ENCODE measurements at places on chromosomes 12 and 14.

- DNase-seq: no peak
These were observed 220.7 kb downstream of the TTC6 start for GRCh38 chr14:37816135-37816534.

DNA sequence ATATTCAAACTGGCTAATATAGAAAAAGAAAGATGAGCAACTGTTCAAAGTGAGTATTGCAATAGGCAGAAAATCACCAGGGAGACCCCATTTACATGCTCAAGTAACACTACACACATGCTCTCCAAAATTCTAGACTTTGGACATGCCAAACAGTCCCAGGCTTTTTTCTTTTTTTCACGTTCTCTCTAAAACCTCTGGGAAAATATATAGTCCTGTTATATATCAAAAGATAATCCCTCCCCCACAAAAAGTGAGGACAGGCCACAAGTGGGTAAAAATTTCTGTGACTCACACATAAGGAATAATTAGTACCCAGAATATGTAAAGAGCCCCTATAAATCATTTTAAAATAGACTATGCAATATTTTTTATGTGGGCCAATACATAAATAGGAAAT is 55.2 kb downstream of the EFCAB11 start:
- no peak for DNase-seq

GRCh38 chr14:68981139-68981538 is 2.0 kb upstream of the ACTN1 start:
- DNase-seq: no peak

DNA sequence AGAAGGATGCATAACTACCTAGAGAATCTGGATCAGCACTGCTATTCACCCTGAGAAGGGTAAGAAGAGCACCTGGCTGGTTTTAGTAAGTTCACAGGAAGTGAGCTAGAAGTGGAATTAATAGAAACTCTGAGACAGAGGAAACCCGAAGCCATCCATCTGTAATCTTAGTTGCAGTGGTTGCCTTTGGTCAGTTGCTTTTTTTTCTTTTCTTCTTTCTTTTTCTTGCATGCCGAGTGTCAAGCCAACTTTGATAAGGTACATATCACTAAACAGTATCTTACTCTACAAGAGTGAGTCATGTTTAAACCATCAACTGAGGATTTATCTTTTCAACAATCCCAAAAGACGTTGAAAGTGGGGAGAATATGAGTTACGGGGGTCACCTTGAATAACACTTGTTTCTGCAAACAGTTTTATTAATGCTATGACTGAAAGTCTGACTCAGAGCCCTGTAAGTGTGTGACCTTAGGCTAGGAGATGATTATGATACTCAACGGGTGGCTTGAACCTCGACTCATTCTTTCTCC is 26.7 kb downstream of the C12orf75 start:
- no peak for DNase-seq

DNA sequence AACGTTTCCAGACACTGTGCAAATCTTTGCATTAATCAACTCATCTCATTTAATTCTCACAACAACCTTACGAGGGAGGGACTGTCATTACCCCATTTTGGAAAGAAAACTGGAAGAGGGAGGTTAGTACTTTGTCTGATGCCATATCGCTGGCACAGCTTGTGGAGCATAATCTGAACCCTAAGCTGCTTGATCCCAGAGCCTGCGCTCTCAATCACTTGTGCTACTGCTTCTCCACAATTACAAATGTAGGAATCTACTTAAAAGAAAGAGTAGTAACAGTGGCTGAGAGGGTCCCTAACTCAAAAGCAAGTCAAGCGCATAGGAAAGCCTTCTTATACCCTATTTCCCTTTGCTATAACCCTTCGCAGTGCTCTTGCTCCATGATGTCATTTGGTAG is 3.2 kb downstream of the EFS start:
- no peak for DNase-seq

- DNase-seq: no peak
These were observed 481.1 kb downstream of the PCNX1 start for GRCh38 chr14:71388336-71388735.

- DNase-seq: no peak
These were observed 1365.4 kb downstream of the FSCB start for GRCh38 chr14:43141636-43142191.

- DNase-seq: no peak
These were observed 57.2 kb upstream of the NTF3 start for GRCh38 chr12:5374713-5375112.

DNA sequence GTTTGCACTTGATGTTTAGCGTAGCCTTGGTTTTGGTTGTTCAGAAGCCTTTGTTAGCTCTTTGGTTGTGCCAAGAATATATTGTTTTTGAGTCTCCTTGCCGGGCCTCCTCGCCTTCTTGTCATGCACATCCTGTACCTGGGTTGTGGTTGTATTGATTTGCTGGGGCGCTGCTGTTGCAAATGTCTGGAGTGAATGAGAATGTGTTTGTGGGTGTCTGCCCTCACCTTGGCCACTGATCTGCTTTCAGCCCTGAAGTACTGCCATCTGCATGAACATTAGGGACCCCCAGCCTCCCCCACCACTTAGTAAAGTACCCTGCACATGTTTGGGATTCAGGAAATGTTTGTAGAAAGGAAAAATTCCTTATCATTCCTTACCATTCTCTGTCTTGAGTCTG is 16.5 kb downstream of the PRKCH start:
- no peak for DNase-seq

DNA sequence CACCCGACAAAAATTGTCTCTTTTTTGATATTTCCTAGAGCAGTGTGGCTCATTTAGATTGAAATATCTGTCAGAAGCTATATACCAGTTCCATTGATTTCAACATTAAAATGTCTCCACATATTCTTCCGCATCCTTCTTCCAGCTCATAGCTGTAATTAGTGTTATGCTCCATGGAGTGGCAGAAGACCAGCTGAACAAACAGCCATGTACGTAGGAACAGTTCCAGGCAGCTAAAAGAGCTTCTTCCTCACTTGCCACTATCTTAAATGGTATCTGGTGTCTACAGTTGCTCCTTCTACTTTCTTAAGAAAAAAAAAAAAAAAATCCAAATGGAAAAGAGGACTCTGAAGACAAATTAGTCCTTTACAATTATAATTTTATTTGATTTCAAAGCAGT is 848.0 kb downstream of the DIO2 start:
- no peak for DNase-seq

DNA sequence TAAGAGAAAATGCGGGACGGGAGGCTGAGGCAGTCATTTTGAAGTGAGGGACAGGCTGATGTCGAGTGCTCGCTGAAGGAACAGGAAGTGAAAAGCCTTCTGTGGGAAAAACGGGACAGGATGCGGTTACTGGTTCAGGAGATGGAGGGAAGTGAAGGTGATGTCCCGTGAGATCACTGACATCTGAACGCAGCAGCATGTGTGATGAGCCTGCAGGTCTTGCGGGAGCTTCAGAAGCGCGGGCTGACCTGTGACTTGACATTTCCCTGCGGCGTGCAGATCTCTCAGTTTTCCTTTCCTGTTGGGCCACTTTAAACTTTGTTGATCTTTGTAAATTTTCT is 77.8 kb downstream of the DDX51 start:
- DNase-seq: no peak

GRCh38 chr14:68906439-68906838 is 72.7 kb downstream of the ACTN1 start:
- DNase-seq: no peak

GRCh38 chr14:46490238-46490685 is 161.3 kb downstream of the RPL10L start:
- no peak for DNase-seq

GRCh38 chr12:59927032-59927431 is 331.2 kb downstream of the SLC16A7 start:
- no peak for DNase-seq

DNA sequence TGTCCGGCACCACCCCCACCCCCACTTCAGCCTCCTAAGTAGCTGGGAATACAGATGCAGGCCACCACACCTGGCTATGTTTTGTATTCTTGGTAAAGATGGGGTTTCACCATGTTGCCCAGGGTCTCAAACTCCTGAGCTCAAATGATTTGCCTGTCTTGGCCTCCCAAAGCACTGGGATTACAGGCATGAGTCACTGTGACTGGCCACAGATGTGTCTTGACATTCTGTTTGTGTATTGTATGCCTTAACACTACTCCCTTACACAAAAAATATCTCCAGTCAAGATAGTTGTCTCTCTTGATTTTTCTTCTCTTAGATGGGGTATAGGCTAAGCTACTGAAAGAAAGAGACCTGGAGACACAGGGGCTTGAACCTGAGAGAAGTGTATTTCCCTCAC is 17.6 kb downstream of the CLEC14A start:
- no peak for DNase-seq

DNA sequence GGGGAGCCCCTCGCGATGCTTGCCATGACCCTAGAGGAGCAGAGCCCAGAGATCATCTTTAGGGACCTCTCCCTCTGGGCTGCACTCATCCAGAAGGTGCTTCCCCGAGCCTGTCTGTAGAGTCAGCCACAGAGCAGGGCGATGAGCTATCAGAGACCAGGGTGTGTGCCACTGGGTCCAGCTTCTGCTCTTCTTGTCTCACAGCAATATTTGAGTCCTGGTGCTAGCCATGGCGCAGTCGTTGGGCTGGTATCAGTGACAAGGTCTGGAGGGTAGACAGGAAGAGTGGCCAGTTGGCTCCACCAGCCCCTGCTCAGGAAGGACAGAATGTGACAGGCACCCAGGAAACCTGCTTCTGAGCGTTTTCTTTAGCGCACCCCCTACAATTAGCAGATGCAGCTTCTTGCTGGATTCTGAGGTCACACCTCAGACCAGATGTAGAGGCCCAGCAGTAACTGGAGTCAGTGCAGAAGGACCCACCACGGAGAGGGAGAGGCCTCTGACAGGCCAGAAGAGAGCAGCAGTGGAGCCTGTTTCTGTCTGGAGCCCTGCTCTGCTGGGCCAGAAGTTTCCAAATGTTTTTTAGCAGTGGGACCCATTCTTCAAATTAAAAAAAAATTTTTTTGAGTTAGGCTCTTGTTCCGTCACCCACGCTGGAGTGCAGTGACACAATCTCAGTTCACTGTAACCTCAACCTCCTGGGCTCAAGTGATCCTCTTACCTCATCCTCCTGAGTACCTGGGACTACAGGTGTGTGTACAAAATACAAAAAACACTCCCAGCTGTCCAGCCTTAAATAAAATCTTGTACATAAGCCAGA is 23.7 kb downstream of the ANKRD9 start:
- no peak for DNase-seq

GRCh38 chr14:63852271-63852816 is 460 bp upstream of the SYNE2 start:
- DNase-seq: no peak

DNA sequence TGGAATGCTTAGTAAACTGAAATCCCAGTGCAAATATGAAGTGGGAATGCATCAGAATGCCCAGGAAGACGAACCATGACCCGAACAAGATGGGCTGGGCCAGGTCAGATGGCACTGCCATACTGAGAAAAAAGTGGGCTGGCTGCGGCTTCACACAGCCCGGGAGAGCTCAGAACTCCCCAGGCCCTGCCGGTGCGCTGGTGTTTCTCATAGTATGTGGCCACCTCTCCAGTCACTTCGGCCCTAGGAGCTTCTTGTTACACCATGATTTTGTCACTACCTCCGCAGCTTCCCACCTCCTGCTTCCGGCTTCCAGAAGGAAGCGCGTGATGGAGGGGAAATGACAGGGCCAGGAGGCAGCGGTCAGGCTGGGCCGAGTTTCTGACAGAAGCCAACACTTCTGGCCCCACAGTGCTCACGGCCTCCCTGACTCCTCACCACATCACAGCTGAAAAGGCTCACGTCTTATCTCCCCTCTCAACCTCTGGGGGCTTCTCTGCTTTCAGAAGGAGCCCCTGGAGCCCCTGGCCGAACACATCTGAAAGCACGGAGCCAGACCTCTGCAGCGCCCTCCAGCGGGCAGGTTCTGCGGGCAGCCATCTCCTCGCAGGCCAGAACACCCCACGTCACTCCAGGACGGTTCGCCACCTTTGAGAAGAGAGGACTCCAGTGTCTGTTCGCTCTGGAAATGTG is 30.7 kb downstream of the DAD1 start:
- DNase-seq: no peak

DNA sequence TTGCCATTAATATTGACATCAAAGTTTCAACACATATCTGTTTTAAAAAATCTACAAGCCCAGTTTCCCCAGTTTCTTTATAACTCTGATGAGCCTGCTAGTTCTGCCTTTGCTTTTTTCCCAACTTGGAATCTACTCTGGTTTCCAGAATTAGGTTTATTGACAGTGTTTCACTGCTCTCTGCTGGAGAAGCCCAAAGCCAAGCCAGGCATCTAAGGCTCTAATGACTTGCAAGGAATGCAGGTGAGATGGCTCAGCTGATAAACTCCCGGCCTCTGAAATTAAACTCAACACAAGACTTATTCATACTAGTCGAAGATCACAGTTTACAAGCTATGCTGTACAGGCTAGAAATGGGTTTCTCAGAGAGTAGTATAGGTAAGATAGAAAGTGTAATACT is 54.3 kb downstream of the HMGA2 start:
- DNase-seq: no peak

DNA sequence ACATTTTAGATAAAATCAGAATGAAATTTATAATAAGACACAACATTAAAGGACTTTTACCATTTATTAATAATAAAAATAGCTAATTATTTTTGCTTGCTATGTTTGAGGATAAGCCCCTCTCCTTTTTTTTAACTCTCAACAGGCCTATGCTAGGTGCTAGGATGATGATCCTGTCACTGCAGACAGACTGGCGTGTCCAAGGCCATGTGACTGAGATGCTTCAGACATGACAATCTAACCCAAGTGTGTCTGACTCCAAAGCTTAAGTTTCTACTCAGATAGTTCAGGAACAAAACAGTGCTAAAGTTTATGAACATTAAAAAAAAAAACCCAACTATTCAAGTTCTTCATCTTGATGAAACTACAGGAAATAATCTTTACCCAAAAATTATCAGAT is 29.8 kb downstream of the PPP1R13B start:
- no peak for DNase-seq

DNA sequence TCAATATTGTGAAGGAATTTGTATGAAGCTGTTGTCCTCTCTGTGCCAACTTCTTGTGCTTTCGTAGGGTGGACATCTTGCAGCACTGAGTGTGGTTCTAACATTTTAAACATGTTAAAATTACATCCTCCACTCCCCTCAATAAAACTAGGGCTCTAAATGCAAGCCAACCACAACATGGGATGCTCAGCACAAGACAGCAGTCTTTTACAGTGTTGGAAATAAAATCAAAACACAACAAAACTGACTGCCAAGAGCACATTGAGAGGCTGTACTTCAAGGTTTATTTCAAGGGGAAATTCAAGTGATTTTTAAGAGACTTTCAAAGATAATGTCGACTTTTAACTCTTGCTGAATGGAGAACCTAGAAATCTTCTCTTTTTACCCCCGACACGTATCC is 396.9 kb downstream of the TMTC2 start:
- DNase-seq: no peak

DNA sequence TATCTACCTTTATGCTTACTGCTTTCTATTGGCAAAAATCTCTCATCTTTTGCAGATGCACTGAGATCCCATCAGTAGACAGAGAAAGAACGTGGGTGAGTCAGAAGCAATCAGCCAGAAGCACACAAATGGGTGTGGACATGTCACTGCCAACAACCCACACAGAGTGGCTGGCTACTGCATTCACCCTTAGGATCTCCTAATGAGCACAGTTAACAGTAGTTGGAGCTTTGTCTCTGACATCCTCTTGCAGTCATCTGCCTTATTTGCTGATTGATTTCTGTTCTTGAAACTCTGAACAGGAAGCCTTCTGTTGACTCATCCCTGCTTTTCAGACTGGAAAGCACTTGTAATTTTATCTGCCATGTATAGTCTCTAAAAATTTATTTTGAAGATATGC is 117.2 kb downstream of the RGS6 start:
- no peak for DNase-seq

- no peak for DNase-seq
These were observed 7.8 kb upstream of the TBX3 start for GRCh38 chr12:114691763-114692185.

All from HS-5 (cell line).